ENCODE measurements at places on chromosomes 5 and 9. TPM values are rescaled to one million over a fixed set of nuclear protein-coding genes. Genes with fewer than 3 reads are reported as not detected.

Gene SPINK7
- polyA plus RNA-seq = not detected

Gene DAPK1
- polyA plus RNA-seq = 0.20 TPM

- no peaks in the 10 kb centered on the region for H3K4me1 ChIP-seq
- no peak overlapping the region for H3K27ac ChIP-seq
- H3K4me3 ChIP-seq = no peak overlapping the region
- H3K36me3 ChIP-seq = no peaks in the 10 kb centered on the region
- H3K27me3 ChIP-seq = no peaks in the 10 kb centered on the region
Measured at GRCh38 chr9:133570691-133571080, 36.2 kb downstream of the ADAMTSL2 start.

- no peak overlapping the region for H3K4me3 ChIP-seq
- DNase-seq = no peak
Measured at GRCh38 chr5:100654895-100655294, 119.7 kb downstream of the FAM174A start.

DNA sequence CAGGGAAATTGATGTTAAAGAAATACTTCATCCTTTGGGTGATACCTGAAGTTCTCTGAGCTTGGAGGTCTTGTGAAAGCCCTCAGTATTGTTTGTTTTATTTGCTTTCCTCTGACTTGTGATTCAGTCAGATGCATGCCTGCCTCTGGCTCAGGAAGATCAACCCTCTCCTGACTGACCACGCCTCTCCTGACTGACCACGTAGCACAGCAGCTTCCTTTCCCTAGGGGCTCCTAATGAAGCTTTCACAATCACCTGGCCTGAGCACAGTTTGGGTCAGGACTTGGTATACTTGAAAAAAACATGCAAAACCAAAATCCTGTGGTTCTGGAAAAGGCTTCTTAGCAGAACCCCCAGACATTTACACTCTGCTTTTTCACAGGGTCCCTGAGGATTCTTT lies 3.8 kb downstream of the TGFBI start:
- no peaks in the 10 kb centered on the region for H3K36me3 ChIP-seq
- H3K27me3 ChIP-seq = peaks cover 3% of the 10 kb centered on the region

- H3K27me3 ChIP-seq = no peaks in the 10 kb centered on the region
- H3K36me3 ChIP-seq = peaks cover 17% of the 10 kb centered on the region
- no peak for DNase-seq
- H3K27ac ChIP-seq = peak overlapping the region; percentile 93
Measured at GRCh38 chr9:137461316-137461662, 2.2 kb upstream of the NSMF start.

GRCh38 chr5:138953387-138954256 lies 78.5 kb upstream of the LRRTM2 start:
- peaks cover 7% of the 10 kb centered on the region for H3K4me1 ChIP-seq
- no peaks in the 10 kb centered on the region for H3K27me3 ChIP-seq
- H3K27ac ChIP-seq = no peak overlapping the region
- no peak overlapping the region for H3K4me3 ChIP-seq
- DNase-seq = peak; percentile 11

GRCh38 chr5:22076586-22076985 lies 776.6 kb downstream of the CDH12 start:
- no peak for DNase-seq
- no peak overlapping the region for H3K27ac ChIP-seq
- no peaks in the 10 kb centered on the region for H3K27me3 ChIP-seq

- no peak overlapping the region for H3K27ac ChIP-seq
- no peaks in the 10 kb centered on the region for H3K27me3 ChIP-seq
- H3K36me3 ChIP-seq = no peaks in the 10 kb centered on the region
- no peak overlapping the region for H3K4me3 ChIP-seq
- no peaks in the 10 kb centered on the region for H3K4me1 ChIP-seq
Measured at GRCh38 chr5:94498199-94498598, 120.2 kb downstream of the KIAA0825 start.

All from naive thymus-derived CD4-positive, alpha-beta T cell (primary cell).